ENCODE measurements at places on chromosomes 7 and 10. TPM values are rescaled to one million over a fixed set of nuclear protein-coding genes. Genes with fewer than 3 reads are reported as not detected.

Gene AZGP1
- total RNA-seq, result not detected

Gene SORCS1
- total RNA-seq, result not detected

Gene SPDYE2B
- not detected for total RNA-seq

Gene FGL2
- total RNA-seq, result under 0.01 TPM

Gene VWDE
- total RNA-seq, result not detected

Gene PRRT4
- total RNA-seq, result not detected

Gene FFAR4
- total RNA-seq, result not detected

Gene SAMD8
- total RNA-seq, result 31.7 TPM

Gene VIPR2
- total RNA-seq, result not detected

Gene CDHR1
- not detected for total RNA-seq

Gene SFRP5
- total RNA-seq, result not detected

Gene SFTPA2
- not detected for total RNA-seq

Gene SIRT1
- 9.6 TPM for total RNA-seq

Gene COL28A1
- total RNA-seq, result not detected

Gene ARMH3
- 7.3 TPM for total RNA-seq

Gene TFPI2
- 86.2 TPM for total RNA-seq

Gene AEBP1
- 8.9 TPM for total RNA-seq

Gene NME8
- not detected for total RNA-seq

Gene SPDYE5
- not detected for total RNA-seq

Gene SLC13A4
- total RNA-seq, result not detected

Gene GPC2
- 6.5 TPM for total RNA-seq

Gene FAM24A
- total RNA-seq, result not detected

Gene FAM25C
- total RNA-seq, result not detected

Gene SNX8
- 14.0 TPM for total RNA-seq

Gene HECW1
- total RNA-seq, result not detected

Gene NAT16
- total RNA-seq, result not detected

Gene FRA10AC1
- 9.4 TPM for total RNA-seq

Gene PDE1C
- 1.8 TPM for total RNA-seq

Gene RNF133
- total RNA-seq, result 0.98 TPM

Gene ATG9B
- 0.10 TPM for total RNA-seq

Gene PHYHIPL
- total RNA-seq, result not detected

Gene UNC5B
- total RNA-seq, result 9.8 TPM

Gene KCND2
- total RNA-seq, result 0.29 TPM

Gene NXPH1
- total RNA-seq, result not detected

Gene DYNC1I1
- 3.3 TPM for total RNA-seq

Gene CPXM2
- 0.65 TPM for total RNA-seq

Gene NUTM2A
- 0.48 TPM for total RNA-seq

Gene H2BK1
- not detected for total RNA-seq

Gene MNX1
- not detected for total RNA-seq

Gene CCL26
- total RNA-seq, result not detected

Gene CAMK2G
- total RNA-seq, result 30.5 TPM

Gene TMEM213
- total RNA-seq, result not detected

Gene ACTR3C
- total RNA-seq, result 0.67 TPM

Gene CTAGE4
- total RNA-seq, result not detected

Gene GRID2IP
- total RNA-seq, result not detected

Gene FAM25A
- total RNA-seq, result not detected

Gene GALNT17
- total RNA-seq, result not detected

Gene LRIT1
- total RNA-seq, result not detected

Gene ACSM6
- total RNA-seq, result not detected

Gene SUN3
- not detected for total RNA-seq

Gene LDB3
- total RNA-seq, result not detected

Gene PTPN20
- total RNA-seq, result 0.19 TPM

Gene FAM13C
- total RNA-seq, result 8.3 TPM

Gene ZNF746
- total RNA-seq, result 23.8 TPM

Gene HOXA5
- total RNA-seq, result 13.6 TPM

Data from vein endothelial cell (primary cell).